Activated naive CD4-positive, alpha-beta T cell (primary cell): ENCODE measurements at places on chromosomes 16 and 17.

DNA sequence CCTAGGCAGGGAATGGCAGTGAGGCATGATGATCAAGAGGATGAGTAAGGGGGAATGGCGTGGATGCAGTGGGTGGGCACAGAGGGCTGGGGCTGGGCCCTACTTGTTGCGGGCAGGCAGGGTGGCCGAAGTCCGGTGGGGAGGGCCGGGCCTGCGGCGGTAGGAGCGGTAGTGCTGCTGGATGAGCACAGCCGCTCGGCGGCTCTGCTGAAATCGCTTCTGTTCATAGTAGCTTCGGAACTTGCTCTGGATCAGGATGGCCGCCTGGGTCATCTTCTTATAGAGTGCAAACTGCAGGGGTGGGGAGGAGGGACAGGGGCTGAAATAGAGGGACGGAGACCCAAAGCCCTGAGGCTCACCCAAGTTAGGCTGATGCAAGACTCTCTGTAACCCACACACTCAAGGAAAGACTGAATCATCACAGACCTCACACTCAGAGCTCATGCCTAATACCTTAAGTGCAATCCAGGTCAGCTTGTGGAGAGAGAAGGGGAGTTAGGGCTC is 1.5 kb upstream of the SPAG7 start:
- no peak for DNase-seq

- DNase-seq: no peak
Measured at GRCh38 chr16:23423496-23424049, 29.4 kb downstream of the COG7 start.

- DNase-seq: no peak
Measured at GRCh38 chr16:31267332-31268032, 7.7 kb downstream of the ITGAM start.

GRCh38 chr16:68732741-68733399 is 4.2 kb upstream of the CDH1 start:
- DNase-seq: no peak

- no peak for DNase-seq
Measured at GRCh38 chr16:89401205-89401604, 89.2 kb downstream of the ANKRD11 start.
